ENCODE measurements at places on chromosomes 6 and 20. TPM values are rescaled to one million over a fixed set of nuclear protein-coding genes. Genes with fewer than 3 reads are reported as not detected.

The TUBB2A gene
- 114 TPM for total RNA-seq

The ARMH2 gene
- total RNA-seq = not detected

The PTPRK gene
- 92.8 TPM for total RNA-seq

The STMND1 gene
- total RNA-seq = not detected

The HRH3 gene
- total RNA-seq = not detected

The SPEF1 gene
- 0.19 TPM for total RNA-seq

The NR2E1 gene
- total RNA-seq = not detected

The UQCC2 gene
- 105 TPM for total RNA-seq

The MCM8 gene
- total RNA-seq = 7.6 TPM

GRCh38 chr6:15810618-15811017, 147.8 kb upstream of the DTNBP1 start:
- DNase-seq = no peak

- DNase-seq = no peak
Observed at GRCh38 chr6:12037798-12038197, 25.7 kb downstream of the HIVEP1 start.

- peak; percentile 8 for DNase-seq
Observed at GRCh38 chr6:138278326-138278725, 60.0 kb upstream of the PBOV1 start.

DNA sequence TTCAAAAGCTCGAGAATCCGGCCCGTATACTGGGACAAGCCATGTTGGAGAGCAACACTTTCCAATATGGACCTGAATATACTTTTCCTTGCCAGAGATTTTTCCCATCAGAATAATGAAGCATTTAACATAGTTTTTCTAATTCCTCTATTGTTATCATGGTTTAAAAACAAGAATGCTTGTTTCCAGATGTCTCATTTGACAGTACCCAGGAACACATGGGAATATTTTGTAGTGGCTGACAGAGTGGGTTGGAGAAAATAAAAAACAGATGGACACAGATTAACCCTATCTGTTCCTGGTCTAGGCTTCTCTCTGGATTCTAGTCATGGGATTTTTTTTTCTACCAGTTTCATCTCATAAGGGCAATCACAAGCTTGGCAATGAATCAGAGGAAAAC, 164.8 kb upstream of the CEP162 start:
- DNase-seq = no peak

DNA sequence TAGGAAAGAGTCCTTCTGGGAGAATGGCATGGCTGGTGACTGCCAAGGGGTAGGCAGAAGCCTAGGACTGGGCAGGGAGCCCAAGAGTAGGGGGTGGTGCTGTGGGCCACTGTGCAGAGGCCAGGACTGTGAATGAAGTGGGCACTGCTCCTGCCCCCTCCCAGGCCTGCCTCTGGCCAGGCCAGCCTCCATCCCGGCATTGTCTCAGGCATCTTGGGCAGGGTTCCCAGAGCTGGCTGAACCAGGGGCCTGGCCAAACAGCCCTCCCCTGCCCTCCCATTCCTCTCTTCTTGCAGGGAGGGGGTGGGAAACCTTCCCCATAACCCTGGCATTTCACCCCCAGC, 81.6 kb downstream of the MRPL14 start:
- DNase-seq = no peak

- DNase-seq = no peak
Observed at GRCh38 chr6:139243536-139243935, 48.3 kb downstream of the TXLNB start.

GRCh38 chr6:109239160-109239559, 143.1 kb downstream of the CD164 start:
- no peak for DNase-seq

GRCh38 chr6:160999516-160999915, 7.9 kb downstream of the MAP3K4 start:
- no peak for DNase-seq

DNA sequence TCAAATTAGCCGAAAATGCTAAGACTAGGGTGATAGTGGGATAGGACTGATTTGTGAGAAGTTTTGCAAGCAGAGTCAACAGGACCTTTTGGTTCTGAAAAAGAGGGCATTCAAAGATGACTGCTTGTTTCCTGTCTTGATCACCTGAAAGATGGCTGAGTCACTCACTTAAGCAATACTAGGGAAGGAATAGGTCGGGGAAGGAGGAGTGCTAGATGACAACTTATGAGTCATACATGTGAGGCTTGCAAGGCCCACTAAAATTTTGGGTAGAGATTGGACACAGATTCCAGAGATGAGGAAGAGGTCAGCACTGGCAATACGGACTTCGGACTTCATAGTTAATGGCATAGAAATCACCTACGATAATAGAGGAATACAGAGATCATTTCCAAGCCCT, 89.2 kb downstream of the FAM83B start:
- DNase-seq = peak; percentile 4

GRCh38 chr6:92479831-92480230, 939.5 kb downstream of the EPHA7 start:
- DNase-seq = no peak

DNA sequence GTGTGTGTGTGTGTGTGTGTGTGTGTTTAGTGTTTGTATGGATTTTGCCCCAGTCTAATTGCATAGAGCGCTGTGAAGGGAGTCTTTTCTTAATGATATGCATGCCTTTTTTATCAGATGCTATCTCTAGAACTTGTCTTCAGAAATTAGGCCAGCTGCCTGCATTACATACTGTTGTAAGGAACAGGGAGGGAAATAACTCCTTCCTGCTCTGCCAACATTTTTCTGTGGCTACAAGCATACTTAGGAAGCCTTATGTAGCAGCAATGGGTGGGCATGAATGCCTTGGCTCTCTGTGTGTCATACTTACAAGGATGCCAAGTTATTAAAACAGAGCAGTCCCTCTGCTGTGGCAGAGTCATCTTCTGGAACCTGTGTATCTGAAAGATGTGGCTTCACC, 8.0 kb upstream of the COL21A1 start:
- DNase-seq = no peak

- DNase-seq = no peak
Observed at GRCh38 chr6:169542491-169542890, 159.3 kb downstream of the WDR27 start.

GRCh38 chr6:158519761-158520160, 40.1 kb upstream of the TMEM181 start:
- no peak for DNase-seq

DNA sequence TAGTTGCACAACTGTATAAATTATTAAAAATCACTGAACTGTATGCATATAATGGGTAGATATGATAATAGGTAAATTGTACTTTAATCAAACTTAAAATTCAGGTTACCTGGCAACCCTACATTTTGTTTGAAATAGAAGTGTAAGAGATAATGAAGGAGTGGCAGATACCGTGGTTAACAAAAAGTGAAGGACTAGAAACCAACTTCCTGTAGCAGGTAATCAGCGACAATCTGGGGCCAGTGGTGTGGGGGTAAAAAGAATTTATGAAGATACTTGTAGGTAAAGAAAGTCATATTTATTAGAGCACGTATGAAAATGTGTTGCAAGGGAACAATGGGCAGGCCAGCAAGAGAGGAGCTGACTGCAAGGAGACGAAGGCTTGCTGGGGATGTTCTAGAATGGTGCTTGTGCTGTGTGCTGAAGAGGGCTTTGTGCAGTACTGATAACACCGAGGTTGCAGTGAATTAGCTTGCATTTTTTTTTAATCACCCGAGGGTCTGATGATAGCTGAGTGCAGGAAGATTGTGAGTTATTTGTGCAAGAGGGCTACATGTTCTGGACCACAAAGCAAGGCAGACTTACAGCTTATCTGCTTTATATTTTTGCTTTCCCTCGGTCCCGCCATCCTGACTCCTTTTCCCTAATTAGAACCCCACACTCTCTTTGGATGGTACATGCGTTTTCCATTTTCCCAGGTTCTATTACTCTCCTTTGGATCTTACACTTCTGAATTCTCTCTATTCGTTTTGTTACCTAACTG, 4.6 kb upstream of the ENPP1 start:
- no peak for DNase-seq

DNA sequence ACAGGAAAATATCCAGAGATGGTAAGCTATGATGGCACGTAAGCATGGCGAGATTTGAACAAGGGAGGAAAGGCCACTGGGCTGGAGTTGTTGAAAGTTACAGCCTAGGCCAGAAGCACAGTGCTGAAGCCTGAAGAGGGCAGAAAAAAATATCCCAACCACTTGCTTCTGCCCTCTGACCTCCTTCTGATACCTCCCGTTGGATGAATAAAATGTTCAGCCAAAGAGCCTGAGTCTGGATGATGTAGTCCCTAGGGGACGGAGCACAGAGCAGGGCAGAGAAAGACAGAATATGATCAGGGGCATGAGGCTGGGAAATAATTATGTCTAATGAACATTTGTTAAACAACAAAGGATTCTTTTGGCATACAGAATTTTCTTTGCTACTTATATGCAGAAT, 19.7 kb downstream of the KLHL31 start:
- DNase-seq = no peak

Data from HFFc6 (cell line).